ENCODE measurements at places on chromosomes 5 and 9.

DNA sequence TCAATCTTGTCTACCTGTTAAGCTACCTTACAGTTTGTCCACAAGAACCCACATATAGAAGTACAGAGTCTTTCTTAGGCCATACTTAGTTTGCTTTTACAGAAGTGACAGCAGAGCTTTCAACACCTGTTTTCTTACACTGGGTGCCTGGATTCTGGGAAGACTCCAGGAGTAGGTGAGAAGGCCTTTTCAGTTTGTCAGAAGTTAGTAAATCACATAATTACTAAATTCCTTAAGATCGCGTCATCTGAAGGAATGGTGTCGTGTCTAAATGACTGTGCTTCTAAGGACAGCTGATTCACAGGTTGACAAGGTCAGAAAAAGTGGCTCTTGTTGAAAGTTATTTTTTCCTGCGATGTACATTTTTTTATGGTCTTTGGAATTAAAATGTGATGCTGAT is 97.0 kb upstream of the FAM120A start:
- DNase-seq: no peak

- no peak for DNase-seq
These were observed 21.9 kb downstream of the ZNF608 start for GRCh38 chr5:124724357-124725039.

DNA sequence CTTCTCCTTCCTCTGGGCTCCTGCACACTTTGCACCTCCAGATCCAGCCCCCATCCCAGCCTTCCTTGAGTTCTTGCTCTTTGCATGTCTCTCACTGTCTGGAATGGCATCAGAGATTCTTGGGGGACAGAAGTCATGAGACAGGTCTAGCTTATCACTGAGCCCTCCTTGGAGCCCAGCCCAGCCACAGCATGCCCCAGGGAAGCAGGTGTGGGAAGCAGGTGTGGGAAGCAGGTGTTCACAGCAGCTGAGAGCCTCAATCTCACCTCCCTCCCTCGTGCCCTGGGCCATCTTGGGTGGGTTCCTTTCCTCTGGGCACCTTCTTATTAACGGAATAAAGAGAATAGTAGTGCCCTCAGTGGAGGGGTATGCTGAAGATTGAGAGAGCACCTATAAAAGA is 27.2 kb downstream of the SLC6A7 start:
- DNase-seq: no peak

- no peak for DNase-seq
These were observed 13.5 kb upstream of the SLC6A19 start for GRCh38 chr5:1187950-1188334.

GRCh38 chr9:128809831-128810230 is 8.5 kb upstream of the ENDOG start:
- DNase-seq: no peak

- DNase-seq: no peak
These were observed 1046.7 kb downstream of the CDH9 start for GRCh38 chr5:25991639-25992038.

- no peak for DNase-seq
These were observed 68.1 kb downstream of the UBE2R2 start for GRCh38 chr9:33884856-33885701.

DNA sequence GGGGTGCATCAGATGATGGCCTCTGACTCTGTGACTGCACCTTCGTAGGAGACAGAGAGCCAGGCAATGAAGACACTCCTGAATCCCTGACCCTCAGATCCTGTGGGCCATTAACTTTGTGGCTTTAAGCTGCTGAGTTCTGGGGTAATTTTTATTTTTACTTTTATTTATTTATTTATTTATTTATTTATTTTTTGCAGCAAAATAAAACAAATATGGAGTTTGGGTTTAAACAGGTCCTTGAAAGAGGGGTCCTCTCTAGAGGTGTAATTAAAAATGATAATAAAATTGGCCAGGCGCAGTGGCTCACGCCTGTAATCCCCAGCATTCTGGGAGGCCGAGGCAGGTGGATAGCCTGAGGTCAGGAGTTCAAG is 104.9 kb upstream of the RAPGEF1 start:
- no peak for DNase-seq

GRCh38 chr9:14405176-14405706 is 91.3 kb upstream of the NFIB start:
- DNase-seq: no peak

DNA sequence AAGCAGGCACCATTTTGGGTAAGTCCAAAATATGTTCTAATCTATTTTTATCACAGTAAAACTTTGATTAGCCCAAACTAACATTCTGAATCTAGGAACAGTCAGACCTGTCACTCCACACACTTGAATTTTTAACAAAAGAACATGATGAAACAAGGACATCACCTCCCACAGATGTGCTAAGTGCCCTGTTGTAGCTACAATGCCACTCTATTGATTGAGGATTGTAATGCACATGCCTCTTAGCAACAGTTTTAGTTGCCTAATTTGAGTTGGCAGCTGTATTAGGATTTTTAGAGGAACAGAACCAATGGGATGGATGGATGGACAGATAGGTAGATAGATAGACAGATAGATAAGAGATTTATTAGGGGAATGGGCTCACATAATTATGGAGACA is 20.3 kb upstream of the RNF20 start:
- no peak for DNase-seq

GRCh38 chr5:55234121-55234700 is 803 bp upstream of the CCNO start:
- DNase-seq: no peak

GRCh38 chr5:167049771-167050567 is 1241.5 kb upstream of the WWC1 start:
- DNase-seq: no peak

GRCh38 chr5:355379-355935 is 33.9 kb downstream of the AHRR start:
- DNase-seq: no peak

DNA sequence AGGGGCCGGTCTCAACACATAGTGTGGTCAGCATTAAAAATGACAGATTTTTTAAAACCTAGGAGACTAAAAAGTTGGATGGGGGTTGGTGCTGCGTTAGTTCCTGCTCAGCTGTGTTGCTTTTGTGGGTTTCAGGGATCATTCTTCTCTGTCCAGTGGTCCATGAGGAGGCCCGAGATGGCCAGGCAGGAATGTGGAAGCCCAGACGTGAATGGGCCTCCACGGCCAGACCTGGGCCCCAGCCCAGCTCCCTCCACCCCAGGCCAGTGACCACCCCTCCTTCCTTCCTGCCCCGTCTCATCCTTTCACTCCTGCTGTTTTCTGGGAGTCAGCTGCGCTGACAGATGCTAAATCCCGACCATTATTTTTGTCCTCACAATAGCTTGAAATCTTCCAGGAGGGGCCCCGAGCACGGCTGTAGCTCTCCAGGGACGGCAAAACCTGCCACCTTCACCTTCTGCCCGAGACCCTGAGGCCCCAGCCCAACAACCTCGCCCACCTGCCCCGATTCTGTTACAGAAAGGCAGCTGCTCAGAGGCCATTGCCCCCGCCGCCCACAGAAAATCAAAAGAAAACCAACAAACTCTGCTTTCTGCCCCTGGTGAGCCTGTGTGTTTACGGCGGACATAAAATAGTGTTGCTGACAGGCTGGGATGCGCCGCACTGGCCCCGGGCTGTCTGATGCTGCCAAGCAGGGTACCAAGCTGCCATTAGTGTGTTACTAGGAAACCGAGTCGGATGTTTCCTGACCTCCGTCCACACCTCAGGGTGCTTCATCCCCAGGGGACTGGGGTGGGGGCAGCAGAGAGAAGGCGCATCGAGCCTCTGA is 83.7 kb upstream of the SARDH start:
- no peak for DNase-seq

GRCh38 chr5:110347781-110348180 is 378.7 kb downstream of the TMEM232 start:
- no peak for DNase-seq

DNA sequence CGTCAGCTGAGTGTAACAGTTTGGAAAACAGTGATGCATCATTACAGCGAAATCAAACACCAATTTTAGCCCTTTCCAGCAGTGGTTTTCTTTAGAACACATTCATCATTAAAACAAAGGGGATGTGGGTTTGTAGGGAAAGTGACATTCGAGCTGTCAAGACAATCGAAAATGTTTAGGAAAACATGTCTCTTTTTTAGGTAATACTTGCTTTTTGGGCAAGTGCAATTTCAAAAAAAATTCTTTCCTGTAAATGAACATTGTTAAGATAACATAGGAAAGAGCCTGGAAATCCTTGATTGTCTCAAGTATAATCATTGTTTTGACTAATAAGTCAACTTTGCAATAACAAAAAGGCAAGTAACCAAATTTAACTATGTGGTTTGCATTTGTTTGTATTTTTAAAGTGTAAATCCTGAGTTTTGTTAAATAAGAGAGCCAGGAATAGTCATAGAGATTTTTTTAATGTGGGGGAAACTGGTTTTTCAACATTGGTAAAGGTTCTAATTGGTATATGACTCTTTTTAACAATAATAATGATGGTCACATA is 182.5 kb downstream of the TTLL11 start:
- no peak for DNase-seq

GRCh38 chr5:133552925-133553525 is 59.3 kb downstream of the FSTL4 start:
- peak; percentile 30 for DNase-seq

DNA sequence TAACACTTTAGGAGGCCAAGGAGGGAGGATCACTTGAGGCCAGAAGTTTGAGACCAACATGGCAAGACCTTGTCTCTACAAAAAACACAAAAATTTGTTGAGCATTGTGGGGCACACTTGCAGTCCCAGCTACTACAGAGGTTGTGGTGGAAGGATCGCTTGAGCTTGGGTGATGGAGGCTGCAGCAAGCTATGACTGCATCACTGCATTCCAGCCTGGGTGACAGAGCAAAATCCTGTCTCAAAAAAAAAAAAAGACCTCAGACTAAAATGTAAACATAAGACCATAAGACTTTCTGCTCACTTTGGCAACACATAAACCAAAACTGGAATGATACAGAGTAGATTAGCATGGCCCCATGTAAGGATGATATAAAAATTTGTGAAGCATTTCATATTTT is 24.6 kb upstream of the NANS start:
- no peak for DNase-seq

GRCh38 chr5:115459855-115460341 is 84.7 kb downstream of the FEM1C start:
- DNase-seq: no peak

- DNase-seq: peak; percentile 16
These were observed 40.6 kb downstream of the TNFSF8 start for GRCh38 chr9:114889802-114890224.

- DNase-seq: no peak
These were observed 106.3 kb downstream of the DRD1 start for GRCh38 chr5:175337680-175338079.

GRCh38 chr5:153347611-153348010 is 142.9 kb upstream of the GRIA1 start:
- no peak for DNase-seq

- no peak for DNase-seq
These were observed 152.0 kb upstream of the LRRTM2 start for GRCh38 chr5:139027150-139027549.

GRCh38 chr9:96491079-96491879 is 41.3 kb downstream of the HABP4 start:
- DNase-seq: no peak

DNA sequence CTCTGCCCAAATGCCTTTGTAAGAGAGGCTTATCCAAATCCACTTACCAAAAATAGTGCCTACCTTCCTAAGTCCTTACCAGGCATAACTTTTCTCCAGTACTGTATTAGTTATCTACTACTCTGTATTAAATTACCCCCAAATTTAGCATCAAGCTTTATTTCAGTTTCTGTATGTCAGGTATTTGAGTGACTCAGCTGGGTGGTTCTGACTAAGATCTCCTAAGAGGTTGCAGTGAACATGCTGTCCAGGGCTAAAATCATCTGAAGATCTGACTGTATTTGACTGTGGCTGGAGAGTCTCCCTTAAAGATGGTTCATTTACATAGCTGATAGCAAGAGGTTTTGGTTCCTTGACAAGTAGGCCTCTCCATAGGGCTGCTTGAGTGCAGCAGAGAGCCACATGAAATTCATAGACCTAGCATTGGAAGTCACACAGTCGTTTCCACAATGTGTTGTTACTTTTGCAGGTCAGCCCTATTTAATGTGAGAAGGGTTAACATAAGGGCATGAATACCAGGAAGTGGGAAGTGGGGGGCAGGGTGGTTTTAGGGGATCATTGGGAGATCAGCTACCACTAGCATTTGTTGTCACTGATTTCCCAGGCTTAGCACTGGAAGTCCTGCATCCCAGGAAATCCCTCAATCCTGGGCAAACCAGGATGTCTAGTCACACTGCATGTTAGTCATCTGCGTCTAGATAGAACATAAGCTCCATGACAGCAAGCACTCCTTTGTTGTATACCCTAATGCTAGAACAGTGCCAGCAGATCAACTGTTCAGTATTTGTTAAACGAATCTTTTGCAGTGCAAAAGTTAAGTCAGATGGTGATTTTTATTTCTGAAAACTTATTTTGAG is 2.0 kb upstream of the ZNF622 start:
- no peak for DNase-seq

- DNase-seq: no peak
These were observed 28.8 kb downstream of the ANXA6 start for GRCh38 chr5:151128817-151129216.

- no peak for DNase-seq
These were observed 28.7 kb downstream of the LCP2 start for GRCh38 chr5:170268884-170269283.

GRCh38 chr5:105782501-105782900 is 1888.2 kb downstream of the EFNA5 start:
- DNase-seq: no peak

GRCh38 chr9:117008461-117008860 is 321.4 kb downstream of the TRIM32 start:
- DNase-seq: no peak

- DNase-seq: no peak
These were observed 499.4 kb downstream of the ELAVL2 start for GRCh38 chr9:23326597-23326996.

GRCh38 chr5:36703245-36703860 is 96.9 kb downstream of the SLC1A3 start:
- no peak for DNase-seq

- DNase-seq: no peak
These were observed 564.8 kb downstream of the ACTL7B start for GRCh38 chr9:108290839-108291585.

- no peak for DNase-seq
These were observed 214.2 kb downstream of the FANCC start for GRCh38 chr9:95103281-95103771.

- DNase-seq: no peak
These were observed 208.6 kb downstream of the DRD1 start for GRCh38 chr5:175235251-175235960.

DNA sequence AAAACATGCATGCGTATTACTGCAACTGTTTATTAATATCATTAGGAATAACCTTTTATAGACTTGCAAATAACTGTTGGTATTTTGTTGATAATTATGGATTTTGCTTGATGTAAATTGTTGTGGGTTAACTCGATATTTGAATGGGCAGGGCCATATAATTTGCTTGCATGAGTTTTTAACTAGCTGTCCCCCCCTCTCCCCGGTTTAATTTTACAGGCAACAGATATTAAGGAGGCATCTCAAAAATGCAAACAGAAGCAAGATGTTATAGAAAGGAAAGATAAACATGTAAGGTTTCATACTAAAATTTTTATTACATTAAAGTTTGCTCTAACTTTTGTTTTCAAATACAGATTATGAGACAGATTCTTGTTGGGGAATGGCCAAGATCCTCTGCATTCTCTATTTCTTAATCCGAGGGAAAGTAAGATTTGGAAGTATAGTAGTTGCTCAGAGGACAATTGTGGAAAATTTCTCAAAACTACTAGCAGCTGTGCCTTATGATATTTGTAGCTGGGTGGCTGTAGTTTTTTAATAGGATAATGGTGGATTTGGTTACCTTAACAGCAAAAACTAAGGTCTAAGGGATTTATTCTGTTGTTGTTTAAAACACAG is 27.3 kb downstream of the SMC5 start:
- DNase-seq: no peak

- no peak for DNase-seq
These were observed 165.8 kb upstream of the WWC1 start for GRCh38 chr5:168125445-168126199.

Data from NK-92 treated with Interleukin-12 subunit alpha and Interleukin-12 subunit beta, amount 100 ng/mL, for 24 hours (cell line).